ENCODE measurements at places on chromosomes 12 and 14.

- no peak for DNase-seq
These were observed 1.0 kb downstream of the ATXN7L3B start for GRCh38 chr12:74538491-74539258.

- no peak for DNase-seq
These were observed 122.0 kb downstream of the PCNX1 start for GRCh38 chr14:71029236-71029781.

- no peak for DNase-seq
These were observed 201.1 kb upstream of the TMEM260 start for GRCh38 chr14:56378475-56378877.

DNA sequence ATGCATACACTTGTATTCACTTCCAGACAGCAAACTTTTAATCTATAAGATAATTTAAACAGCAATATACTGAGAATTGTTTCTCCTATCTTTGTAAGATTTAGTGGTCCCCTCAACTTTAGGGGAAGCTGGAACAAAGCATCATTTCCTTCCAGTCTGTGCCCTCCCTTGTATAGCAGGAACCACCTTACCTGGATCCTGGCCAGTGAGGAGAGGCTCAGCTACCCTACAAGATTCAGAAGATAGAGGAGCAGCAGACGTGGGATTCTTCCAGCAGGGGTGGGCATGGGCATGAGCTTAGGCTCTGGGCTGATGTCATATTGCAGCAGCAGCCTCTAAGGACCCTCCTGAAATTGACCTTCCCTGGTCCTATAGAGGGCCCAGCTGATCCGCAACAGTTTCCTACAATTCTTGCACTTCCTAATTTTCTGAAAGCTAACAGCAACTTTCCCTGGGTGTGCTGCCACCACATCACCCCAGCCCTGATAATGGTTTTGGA is 21.3 kb downstream of the MOK start:
- DNase-seq, result no peak

DNA sequence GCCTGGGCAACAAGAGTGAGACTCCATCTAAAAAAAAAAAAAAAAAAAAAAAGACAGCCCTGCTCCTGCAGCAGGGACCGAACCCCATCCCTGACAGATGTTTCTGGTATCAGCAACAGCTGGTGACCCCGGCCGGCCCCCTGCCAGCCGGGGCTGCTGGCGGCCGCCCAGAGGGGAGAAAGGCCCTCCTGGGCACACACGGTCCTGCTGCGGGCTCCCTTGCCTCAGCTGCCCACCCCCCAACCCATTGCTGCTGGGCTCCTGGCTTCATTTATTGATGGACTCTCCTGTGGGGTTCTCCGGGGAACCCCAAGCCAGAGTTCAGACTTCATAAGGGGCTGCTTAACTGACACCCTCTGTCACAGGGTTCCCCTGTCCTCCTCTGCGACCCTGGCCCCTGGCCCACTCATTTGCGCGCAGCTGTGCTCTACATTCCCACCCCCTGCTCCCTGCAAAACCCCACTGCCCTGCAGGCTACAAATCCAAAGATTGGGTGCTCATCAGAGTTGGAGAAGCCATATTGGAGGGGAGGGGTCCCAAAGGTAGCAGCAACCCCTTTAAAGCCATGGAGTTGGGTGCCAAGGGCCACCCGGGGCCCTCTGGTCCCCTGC is 103.6 kb upstream of the RTL1 start:
- DNase-seq, result no peak
